ENCODE measurements at places on chromosomes 11 and 22.

DNA sequence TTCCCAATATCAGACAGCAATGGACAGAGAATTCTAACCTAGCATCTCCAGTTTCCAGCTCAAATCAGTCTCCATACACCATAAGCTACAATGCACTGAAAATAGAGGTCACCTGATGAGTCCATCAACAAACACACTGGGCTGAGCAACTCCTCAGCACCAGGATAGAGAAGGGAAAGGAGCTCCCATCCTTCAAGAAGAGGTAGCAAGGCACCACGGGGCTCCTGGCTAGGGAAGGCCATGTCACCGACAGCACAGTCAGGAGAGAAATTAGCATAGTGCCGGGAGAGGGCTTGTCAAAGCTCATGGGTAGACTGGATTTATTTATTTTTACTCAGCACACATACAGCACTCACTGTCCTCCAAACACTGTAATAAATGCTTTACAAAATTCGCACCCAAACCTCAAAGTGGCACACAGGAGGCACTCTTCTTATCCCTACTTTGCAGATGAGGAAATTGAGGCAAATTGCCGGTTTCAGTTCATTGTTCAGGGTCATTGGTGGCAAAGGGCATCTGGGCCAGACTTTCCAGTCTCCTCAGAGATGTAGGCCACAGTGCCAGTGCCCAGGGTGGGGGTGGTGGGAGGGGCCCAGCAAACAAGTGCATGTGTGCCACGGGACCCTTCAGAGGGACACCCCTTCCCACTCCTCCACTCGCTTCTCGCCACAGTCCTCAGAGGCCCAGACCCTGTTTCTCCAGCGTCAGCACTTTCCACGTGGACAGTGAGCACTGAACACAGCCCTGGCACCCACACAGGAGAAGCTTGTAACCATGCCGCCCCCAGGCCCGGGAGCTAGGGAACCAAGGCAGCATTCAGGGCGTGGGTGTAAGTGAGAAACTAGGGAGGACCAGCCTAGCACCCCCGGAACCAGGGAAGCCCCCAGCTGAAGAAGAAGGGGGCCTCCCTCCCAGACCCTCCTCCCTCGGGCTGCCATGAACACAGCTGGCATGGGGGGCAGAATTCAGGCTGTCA is 1417.4 kb downstream of the TBC1D22A start:
- DNase-seq: no peak

GRCh38 chr11:19027829-19028595 is 32.5 kb downstream of the MRGPRX2 start:
- no peak for DNase-seq

DNA sequence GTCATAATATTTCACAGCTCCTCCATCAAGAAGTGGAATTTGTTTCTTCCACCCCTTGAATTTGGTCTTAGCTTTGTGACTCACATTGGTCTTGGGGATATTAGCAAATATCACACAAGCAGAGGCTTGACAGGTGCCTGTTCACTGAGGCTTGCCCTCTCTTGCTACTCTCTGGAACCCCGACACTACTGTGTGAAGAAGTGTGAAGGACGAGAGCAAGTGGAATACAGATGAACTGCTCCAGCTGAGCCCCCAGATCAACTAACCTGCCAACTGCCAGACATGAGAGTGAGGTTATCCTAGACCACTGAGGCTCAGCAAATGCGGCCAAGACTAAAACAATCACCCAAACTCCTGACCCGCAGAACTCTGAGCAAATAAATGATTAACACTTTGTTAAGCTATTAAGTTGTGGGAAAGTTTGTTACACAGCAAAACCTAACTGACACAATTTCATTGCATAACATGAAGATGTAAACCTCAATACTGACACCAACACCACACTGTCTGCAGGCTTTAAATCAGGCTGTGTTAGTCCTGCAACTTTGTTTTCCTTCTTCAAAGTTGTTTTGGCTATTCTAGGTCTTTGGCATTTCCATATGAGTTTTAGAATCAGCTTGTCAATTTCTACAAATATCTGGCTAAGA is 142.5 kb downstream of the APOL5 start:
- DNase-seq: no peak

DNA sequence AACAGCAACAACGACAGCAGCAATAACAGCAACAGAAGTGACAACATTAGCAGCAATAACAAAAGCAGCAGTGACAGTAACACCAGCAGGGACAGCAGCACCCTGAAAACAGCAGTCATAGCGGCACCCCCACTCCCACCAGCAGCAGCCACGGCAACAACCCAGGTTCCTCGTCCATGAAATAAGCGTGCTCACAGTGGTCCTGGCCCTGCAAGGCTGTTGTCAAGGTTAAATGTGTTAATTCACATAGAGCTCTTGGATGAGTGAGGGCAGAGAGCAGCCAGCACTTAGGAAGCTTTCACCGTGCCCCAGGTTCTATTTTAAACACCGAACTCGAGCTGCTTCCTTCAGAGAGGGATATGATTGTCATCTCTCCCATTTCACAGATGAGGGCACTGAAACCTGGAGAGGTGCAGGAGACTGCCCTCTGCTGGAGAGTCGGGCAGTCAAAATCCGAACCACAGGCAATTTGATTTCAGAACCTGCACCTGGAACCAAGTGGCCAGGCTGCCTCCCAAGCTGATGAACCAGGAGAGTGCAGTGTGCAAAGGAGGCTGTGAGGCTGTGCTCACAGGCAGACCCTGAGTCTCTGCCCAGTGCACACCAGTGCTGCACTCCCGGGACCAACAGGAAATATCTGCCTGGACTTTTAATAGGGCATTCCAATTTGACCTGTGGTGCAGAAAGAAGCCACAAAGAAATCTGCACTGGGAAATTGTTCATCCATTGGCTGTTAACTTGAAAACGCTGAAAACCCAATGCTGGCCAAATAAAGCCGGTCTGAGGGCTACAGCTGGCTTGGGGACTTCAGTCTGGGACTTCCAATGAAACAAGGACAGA is 22.9 kb upstream of the FGF3 start:
- no peak for DNase-seq

DNA sequence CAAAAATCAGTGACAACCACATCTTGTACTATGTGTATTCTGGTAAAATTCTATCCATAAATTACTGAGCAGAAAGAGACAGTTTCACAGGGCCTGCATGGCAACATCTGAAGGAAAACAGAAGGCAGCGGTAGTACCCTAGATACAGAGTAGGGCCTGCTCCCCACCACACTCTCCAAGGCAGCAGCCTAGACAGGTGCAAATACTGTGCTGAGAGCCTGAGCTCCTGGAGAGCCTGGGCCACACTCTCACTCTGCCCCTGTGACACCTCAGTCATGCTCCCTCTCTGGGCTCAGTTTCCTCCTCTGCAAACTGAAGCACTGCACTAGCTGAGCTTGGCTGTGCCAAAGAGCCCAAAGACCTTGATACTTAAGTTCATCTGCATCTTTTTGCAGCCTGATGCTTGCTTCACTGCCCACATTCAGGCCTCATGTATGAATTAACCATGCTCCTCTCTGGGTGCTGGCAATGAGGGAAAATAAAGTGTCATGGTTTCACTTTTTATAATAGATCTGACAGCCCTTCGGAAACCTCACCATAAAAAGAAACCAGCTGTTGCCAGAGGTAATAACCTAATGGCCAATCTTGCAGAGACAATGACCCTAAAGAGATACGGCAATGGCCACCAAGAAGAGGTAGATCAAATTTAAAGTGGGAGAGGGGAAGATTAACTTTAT is 104.7 kb downstream of the PLEKHA7 start:
- DNase-seq: no peak

All from CD4-positive, alpha-beta memory T cell (primary cell).